Activated CD4-positive, alpha-beta T cell treated with anti-CD3 and anti-CD28 coated beads, Interleukin-10, Interleukin-2, amounts not matched to agents 100 ng/mL and 50 ng/mL, durations not matched to agents 16 hours and 8 hours (primary cell): ENCODE measurements at places on chromosomes 2 and 18.

- DNase-seq, result peak; percentile 74
These were observed 54.5 kb downstream of the SIGLEC15 start for GRCh38 chr18:45879681-45880655.

- no peak for DNase-seq
These were observed 31.5 kb downstream of the FBXO48 start for GRCh38 chr2:68435615-68436014.

- DNase-seq, result no peak
These were observed 117.7 kb upstream of the ACVR1C start for GRCh38 chr2:157746234-157746950.

DNA sequence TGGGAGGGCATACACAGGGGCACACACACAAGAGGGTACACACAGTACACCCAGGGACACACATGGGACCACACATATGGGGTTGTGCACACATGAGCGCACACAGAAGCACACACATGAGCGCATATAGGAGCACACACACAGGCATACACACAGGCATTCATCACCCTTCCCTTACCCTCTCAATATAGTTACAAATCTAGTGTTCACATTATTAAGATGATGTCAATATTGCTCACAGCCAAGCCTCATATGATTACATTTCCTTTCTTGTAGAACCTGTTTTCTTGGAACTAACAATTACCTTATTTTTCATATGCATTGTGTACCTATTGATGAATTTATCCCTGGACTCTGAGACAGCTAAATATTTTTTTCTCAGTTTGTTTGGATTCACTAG lies 156.7 kb downstream of the FHOD3 start:
- no peak for DNase-seq

DNA sequence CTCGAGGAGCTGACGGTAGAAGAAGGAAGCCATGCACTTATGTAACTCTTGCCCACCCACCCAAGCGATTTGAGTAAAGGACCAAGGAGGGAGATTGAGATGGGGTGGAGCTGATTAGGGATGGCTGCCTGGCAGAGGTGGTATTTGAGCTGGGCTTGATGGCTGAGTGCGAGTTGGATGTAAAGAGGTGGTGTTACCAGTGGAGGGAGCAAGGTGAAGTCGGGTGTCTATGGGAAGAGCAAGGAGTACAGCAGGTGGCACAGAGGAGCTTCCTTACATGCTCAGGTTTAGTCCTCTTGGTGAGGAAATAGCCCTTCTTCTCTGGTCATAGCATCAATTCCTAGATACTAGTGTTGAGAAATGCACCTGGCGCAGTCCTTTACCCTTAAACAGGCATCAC lies 294.2 kb upstream of the SKOR2 start:
- no peak for DNase-seq

DNA sequence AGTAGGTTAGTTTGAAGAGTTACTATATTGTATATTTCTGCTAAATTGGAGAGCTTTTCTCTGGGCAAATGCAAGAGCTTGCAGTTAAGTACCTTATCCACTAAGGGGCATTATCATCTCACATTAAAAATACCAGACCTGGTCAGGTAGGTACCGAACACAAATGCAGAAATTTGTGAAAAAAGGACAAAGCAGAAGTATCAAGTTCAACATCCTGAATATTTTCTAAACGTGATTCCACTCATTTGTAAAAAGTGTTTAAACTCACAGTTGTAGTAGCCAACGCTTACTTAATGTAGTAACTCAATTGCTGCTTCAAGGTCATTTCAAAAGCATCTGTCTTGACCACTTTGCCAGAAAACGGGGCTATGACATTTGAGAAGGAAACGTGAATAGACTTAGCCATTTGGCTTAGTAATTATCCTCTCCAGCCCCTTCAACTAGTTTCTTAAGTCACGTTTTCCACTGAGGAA lies 52.1 kb downstream of the CYRIA start:
- peak; percentile 19 for DNase-seq
